Sciatic nerve (tissue), 2 donors: ENCODE measurements at places on chromosomes 6 and 20.

- no peak for DNase-seq
These were observed 1.1 kb downstream of the SLC22A23 start for GRCh38 chr6:3455569-3456394.

- DNase-seq = no peak
These were observed 68.4 kb upstream of the NOX3 start for GRCh38 chr6:155523821-155524651.

GRCh38 chr6:56992703-56993102, 37.8 kb downstream of the BEND6 start:
- no peak for DNase-seq

DNA sequence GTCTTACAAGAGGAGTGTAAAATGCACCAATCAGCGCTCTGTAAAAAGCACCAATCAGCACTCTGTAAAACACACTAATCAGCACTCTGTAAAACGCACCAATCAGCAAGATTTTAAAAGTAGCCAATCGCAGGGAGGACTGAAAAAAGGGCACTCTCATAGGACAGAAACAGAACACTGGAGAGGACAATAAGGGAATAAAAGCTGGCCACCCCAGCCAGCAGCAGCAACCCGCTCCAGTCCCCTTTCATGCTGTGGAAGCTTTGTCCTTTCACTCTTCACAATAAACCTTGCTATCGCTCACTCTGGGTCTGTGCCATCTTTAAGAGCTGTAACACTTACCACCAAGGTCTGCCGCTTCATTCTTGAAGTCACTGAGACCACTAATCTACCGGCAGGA, 1.7 kb upstream of the AIG1 start:
- DNase-seq = no peak

- no peak for DNase-seq
These were observed 17.2 kb downstream of the TAB2 start for GRCh38 chr6:149334682-149335160.

GRCh38 chr20:16684416-16684815, 45.4 kb upstream of the SNRPB2 start:
- DNase-seq = no peak

DNA sequence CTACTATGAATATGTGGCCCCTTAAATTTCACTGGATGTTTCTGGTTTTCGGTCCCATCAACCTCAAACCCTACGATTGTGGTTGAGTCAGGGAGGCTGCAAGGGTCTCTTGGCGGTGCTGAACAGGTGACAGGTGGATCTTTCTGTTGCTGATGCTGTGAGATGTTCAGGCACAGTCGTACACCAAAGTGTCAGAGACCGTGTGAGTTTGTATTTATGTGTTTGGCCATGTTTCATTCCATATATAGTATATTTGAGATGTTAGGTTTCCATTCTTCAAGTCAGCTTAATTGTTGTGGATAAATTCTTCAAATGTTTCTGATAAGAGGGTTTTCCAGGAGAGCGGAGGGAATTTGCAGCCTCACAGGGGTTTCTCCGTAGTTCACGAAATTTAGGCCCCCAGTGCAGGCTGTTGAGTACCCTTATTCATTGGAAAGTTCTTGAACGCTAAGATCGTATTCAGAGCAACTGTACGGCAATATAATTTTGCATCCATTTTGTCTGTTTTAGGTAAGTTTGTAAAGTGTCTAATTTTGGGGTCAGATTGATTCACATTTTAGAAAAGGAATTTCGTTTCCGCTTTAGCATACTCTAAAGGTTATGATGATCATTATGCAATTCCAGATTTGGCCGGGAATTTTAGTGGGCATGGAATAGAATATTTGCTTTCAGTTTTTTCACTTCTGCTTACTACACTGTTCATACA, 1.2 kb downstream of the TAB2 start:
- no peak for DNase-seq

DNA sequence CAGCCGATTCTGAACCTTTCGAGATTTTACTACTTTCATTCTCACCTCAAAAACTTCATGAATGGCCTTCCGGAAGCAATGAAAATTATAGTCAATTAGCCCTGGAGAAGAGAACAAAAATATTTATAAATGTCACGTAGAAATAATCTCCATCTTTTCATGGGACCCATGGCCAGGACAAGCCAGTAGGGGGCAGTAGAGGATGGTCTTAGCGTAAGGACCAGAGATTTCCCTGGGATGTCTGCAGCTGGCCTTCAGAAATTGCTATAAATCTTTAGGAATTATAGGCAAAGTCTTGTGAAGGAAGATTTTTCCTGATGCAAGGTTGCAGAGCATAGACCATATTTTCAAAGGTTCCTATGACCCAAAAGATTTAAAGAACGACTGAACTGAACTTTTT, 15.6 kb upstream of the UBE2J1 start:
- DNase-seq = peak; percentile 80

- no peak for DNase-seq
These were observed 34.1 kb downstream of the HLA-G start for GRCh38 chr6:29861521-29862255.

- DNase-seq = no peak
These were observed 78.7 kb downstream of the SLC2A10 start for GRCh38 chr20:46787991-46788762.

DNA sequence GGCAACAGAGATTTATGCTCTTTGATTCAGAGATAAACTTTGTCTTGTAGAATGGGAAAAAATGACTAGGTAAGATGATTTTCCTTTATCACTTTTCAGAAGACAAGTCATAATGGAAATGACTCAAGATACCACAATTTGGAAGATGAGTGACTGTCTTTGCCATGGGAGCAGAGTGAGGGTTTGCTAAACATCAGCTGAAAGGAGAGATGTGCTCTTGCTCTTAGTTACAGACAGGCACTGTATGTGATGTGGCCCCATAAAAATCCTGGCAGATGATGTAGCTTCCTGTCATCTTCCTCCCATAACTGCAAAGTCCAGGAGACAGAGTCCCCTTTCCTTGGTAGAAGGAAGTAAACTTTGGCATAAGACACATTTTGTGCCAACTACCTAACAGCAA, 47.6 kb downstream of the BACH2 start:
- no peak for DNase-seq

- DNase-seq = no peak
These were observed 348 bp upstream of the PYGB start for GRCh38 chr20:25247518-25247955.

DNA sequence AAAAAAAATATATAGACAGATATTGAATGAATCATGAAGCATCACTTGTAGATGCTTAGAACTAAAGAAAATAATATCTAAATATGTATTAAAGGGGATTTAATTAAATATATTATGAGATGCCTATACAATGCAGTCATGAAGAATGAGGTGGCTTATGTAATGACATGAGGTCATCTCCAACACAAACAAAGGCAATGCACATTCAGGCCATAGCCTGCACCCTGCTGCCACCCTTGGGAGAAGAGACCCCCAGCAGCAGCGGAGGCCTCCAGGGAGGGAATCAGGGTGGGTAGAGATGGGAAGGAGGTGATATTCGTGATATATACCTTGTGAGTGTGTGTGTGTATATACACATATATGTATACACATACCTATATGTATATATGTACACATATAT, 26.4 kb upstream of the SSTR4 start:
- no peak for DNase-seq

- DNase-seq = no peak
These were observed 39.9 kb upstream of the BEND6 start for GRCh38 chr6:56914798-56915658.

DNA sequence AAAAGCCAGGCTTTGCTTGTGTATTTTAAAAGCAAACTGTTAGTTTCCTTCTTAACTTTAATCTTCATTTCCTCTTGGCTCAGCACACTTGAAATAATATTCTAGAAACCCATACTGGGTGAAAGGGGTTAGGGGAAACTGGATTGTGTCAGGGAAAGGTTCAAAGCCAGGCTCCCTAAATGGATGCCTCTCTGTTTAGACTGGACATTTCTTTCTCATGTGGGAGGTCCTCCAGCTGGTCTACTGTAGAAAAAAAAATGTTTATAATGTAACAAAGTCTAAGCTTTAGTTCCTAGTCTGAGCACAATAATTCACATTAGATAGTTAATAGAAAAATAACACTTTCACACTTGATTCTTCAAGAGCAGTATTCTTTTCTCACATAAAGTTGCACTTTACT, 89.0 kb upstream of the AKIRIN2 start:
- DNase-seq = no peak
